Astrocyte of the hippocampus (primary cell): ENCODE measurements at places on chromosomes 2 and 18.

DNA sequence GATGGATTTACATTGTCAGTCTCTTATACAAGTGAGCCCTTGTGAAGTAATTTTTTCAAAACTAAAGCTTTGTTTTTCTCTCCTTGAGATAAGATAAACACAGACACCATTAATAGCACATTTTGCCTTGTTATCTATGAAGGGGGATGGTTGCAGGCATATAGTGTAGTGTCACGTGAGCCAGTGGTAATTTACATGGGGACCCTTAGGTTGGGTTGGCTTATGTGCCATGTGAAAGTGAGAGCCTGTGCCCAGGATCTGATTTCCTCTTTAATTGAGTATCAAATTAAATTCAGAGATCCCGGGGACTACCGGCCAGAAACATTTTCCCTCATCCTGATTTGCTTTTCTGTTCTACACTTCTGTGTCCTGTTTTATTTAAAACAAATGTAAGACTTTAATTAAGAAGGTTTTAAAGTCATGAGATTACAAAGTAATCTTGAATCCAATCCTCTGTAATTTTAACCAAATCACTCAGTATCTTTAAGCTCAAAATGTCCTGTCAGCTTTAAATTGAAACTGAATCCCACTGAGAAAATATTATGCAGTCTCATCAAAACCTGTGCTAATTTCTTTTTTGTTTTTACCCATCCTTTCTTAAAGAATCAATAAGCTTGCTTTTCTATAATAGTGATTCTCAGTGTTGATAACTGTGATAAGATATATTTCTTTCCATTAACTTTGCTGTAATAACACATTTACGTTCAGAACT, 63.8 kb downstream of the PTPRM start:
- DNase-seq: no peak

- DNase-seq: peak; percentile 41
Observed at GRCh38 chr2:86541334-86541733, 21.9 kb downstream of the CHMP3 start.

DNA sequence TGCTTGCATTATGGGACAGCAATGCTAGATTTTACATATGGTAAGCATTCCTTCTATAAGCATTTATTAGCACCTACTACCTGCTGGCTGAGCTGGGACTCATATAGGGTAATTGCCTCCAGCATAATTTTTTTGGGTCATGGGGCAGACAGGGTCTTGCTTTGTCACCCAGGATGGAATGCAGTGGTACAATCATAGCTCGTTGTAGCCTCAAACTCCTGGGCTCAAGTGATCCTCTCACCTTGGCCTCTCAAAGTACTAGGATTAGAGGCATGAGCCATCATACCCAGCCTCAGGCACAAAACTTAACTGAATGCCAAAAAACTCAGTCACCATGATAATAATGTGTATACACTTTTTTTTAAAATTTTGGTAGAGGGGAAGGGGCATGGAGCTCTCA, 35.3 kb downstream of the TMEM237 start:
- no peak for DNase-seq

GRCh38 chr2:224127871-224128501, 88.9 kb upstream of the SERPINE2 start:
- DNase-seq: no peak

DNA sequence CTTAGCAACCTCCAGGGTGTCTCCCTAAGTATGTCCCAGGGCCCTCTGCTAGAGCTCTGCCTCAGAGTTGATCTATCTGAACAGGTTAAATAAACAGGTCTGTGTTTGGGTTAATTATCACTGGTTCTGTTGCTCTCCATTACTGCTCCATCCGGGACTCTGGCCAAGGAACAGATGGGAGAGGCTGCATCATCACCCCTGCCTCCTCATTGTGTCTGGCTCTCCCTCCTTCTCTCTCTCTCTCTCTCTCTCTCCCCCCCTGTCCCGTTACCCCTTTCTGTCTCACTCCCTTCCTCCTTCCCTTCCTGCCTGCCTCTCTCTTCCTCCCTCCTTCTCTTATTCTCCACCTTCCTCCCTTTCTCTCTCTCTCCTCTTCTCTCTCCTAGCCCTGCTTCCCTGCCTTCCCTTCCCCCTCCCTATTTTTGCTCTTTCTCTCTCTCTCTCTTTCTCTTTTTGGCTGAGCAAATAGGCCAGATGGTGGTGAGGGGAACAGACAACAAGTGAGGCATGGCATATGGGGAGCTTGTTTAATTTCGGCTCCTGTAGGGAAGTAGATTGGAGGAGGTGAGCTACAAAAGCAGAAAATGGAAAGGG, 62.1 kb downstream of the SETBP1 start:
- peak; percentile 69 for DNase-seq

- DNase-seq: peak; percentile 75
Observed at GRCh38 chr2:207231967-207232366, 66.2 kb upstream of the KLF7 start.

DNA sequence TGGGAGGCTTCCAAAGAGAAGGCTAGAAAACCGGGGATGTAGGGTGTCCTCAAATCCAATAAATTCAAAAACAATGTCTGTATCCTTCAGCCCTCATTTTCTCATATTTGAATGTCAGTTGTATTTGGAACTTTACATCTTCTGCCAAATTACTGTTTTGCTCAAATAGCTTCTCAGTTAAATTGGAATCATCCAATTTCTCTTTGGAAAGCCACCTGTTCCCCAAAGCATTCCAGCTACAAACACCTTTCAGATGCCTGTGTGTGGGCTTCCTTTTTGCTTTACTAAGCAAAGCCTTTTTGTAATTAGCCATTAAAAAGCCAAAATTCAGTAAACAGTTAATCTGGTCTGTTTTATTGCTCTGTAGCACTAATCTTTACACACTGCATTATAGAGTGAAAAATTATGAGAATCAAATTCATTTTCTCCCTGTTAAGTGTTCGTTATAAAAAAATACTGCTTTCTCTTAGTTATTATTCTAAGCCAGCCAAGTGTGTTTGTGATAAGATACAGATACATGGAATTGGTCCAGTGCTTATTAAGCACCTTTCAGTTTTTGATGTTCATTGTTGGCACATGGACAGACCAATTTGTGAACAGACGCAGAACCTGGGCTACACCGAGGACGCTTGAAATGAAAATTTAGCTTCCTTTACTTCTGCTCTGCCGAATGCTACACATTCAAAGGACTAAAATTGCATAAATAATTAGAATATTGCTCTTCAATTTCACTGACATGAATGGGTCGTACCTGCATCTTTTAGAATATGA, 151.6 kb downstream of the RTN4 start:
- no peak for DNase-seq

DNA sequence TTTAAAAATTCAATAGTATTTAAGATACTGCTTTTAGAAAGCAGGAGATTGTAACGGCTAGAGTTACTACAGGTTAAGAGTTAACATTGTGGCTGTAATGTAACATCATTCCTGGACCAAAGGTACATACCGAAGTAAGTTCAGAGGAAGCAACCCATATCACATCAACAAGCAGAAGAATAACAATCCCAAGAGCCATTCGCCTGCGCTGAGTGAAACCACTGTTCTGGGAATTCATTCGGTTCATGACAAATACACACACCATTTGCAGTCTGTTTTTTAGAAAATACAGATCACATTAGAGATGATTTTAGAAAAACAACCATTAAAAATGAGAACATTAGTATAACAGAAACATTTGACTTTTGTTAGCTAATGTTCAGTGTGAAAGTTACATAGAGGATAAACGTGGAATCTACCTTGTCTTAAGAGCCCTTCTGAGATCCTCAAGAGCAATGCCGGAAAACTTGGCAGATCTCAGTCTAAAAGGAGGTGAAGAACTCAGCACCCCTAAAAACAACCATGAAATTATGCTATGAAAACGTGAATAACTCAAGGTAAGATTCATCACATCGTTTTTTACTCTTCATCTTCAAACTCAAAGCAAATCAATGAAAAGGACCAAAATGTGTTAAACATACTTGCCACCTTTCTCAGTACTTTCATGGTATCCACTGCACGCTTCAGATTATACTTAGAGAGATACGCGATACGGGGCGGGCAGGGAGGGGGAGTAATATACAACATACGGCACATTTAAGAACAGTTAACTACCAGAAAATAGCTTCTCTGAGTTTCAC, 1.2 kb downstream of the SLC35F5 start:
- peak; percentile 19 for DNase-seq
